ENCODE measurements at places on chromosomes 4 and X. TPM values are rescaled to one million over a fixed set of nuclear protein-coding genes. Genes with fewer than 3 reads are reported as not detected.

The STS gene
- total RNA-seq, result 3.6 TPM

The MAGEB17 gene
- total RNA-seq, result 0.74 TPM

The NDNF gene
- 0.17 TPM for total RNA-seq

The SERTM2 gene
- 0.22 TPM for total RNA-seq

The PI4K2B gene
- 10.3 TPM for total RNA-seq

The ZFP42 gene
- 191 TPM for total RNA-seq

The IQCM gene
- total RNA-seq, result 0.15 TPM

The HPF1 gene
- 32.1 TPM for total RNA-seq

GRCh38 chrX:109533631-109534030 is 3.0 kb upstream of the NXT2 start:
- H3K27ac ChIP-seq, result no peak overlapping the region
- peaks cover 3% of the 10 kb centered on the region for H3K27me3 ChIP-seq
- no peaks in the 10 kb centered on the region for H3K4me1 ChIP-seq
- no peak for DNase-seq
- no peak overlapping the region for H3K4me3 ChIP-seq

- H3K4me1 ChIP-seq, result no peaks in the 10 kb centered on the region
- no peaks in the 10 kb centered on the region for H3K36me3 ChIP-seq
- no peak overlapping the region for H3K4me3 ChIP-seq
- no peak overlapping the region for H3K27ac ChIP-seq
- no peak for DNase-seq
Measured at GRCh38 chr4:77734928-77735327, 84.2 kb downstream of the CNOT6L start.

GRCh38 chrX:14504960-14505538 is 24.3 kb upstream of the GLRA2 start:
- no peak for DNase-seq
- H3K27ac ChIP-seq, result no peak overlapping the region
- H3K27me3 ChIP-seq, result no peaks in the 10 kb centered on the region
- no peak overlapping the region for H3K4me3 ChIP-seq
- H3K4me1 ChIP-seq, result no peaks in the 10 kb centered on the region
- no peaks in the 10 kb centered on the region for H3K36me3 ChIP-seq

GRCh38 chr4:41218703-41219102 is 4.4 kb upstream of the APBB2 start:
- DNase-seq, result no peak
- no peak overlapping the region for H3K4me3 ChIP-seq
- H3K27ac ChIP-seq, result no peak overlapping the region
- no peaks in the 10 kb centered on the region for H3K27me3 ChIP-seq

- H3K4me3 ChIP-seq, result no peak overlapping the region
- no peaks in the 10 kb centered on the region for H3K27me3 ChIP-seq
- H3K36me3 ChIP-seq, result peaks cover 17% of the 10 kb centered on the region
- DNase-seq, result no peak
Measured at GRCh38 chrX:10031746-10032145, 64.6 kb downstream of the CLDN34 start.

GRCh38 chr4:187547316-187547715 is 448.3 kb upstream of the ZFP42 start:
- DNase-seq, result no peak
- no peak overlapping the region for H3K4me3 ChIP-seq
- H3K27me3 ChIP-seq, result no peaks in the 10 kb centered on the region
- no peaks in the 10 kb centered on the region for H3K4me1 ChIP-seq
- H3K36me3 ChIP-seq, result no peaks in the 10 kb centered on the region

GRCh38 chr4:27714073-27714472 is 853.4 kb downstream of the STIM2 start:
- no peak overlapping the region for H3K27ac ChIP-seq
- H3K4me1 ChIP-seq, result no peaks in the 10 kb centered on the region
- no peak for DNase-seq
- no peaks in the 10 kb centered on the region for H3K36me3 ChIP-seq

DNA sequence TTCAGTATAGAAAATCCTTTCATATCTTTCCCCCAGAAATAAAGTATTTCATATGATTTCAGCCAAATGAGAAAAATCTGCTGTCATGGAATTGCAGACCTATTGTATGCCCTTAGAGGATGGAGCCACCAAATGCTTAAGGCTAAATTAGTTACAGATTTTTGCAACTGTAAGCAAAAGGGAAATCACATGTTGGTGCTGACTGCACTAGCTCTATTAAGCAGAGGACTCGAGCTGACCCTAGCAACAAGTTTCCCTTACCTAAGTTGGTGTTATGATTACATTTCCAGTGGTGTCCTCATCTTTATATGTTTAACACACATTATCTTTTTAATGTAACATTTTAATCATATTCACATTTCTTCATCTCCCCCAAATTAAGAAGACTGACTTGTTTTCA is 58.3 kb upstream of the DOCK11 start:
- H3K4me3 ChIP-seq, result no peak overlapping the region
- no peak for DNase-seq
- H3K36me3 ChIP-seq, result peaks cover 28% of the 10 kb centered on the region
- H3K27ac ChIP-seq, result no peak overlapping the region

DNA sequence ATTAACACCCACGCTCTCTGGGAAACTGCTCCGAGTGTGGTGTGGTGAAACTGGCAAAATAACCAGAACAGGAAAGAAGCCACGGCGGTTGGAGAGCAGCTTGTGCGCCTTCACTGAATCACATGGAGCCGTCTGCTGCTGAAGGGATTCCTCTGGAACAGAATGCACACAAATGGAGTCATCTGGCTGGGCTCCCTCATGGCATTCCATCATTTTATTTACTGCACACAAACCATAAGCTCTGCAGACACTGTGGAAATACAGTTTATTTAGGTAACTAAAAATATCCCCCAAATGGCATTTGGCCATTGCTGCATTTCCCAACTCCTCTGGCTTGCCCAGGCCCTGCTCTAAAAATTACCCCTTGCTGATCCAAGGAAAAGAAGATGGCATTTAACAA is 187.0 kb upstream of the S100G start:
- H3K36me3 ChIP-seq, result peaks cover 17% of the 10 kb centered on the region
- peaks cover 9% of the 10 kb centered on the region for H3K4me1 ChIP-seq
- no peaks in the 10 kb centered on the region for H3K27me3 ChIP-seq
- H3K4me3 ChIP-seq, result no peak overlapping the region
- no peak for DNase-seq
- H3K27ac ChIP-seq, result no peak overlapping the region

DNA sequence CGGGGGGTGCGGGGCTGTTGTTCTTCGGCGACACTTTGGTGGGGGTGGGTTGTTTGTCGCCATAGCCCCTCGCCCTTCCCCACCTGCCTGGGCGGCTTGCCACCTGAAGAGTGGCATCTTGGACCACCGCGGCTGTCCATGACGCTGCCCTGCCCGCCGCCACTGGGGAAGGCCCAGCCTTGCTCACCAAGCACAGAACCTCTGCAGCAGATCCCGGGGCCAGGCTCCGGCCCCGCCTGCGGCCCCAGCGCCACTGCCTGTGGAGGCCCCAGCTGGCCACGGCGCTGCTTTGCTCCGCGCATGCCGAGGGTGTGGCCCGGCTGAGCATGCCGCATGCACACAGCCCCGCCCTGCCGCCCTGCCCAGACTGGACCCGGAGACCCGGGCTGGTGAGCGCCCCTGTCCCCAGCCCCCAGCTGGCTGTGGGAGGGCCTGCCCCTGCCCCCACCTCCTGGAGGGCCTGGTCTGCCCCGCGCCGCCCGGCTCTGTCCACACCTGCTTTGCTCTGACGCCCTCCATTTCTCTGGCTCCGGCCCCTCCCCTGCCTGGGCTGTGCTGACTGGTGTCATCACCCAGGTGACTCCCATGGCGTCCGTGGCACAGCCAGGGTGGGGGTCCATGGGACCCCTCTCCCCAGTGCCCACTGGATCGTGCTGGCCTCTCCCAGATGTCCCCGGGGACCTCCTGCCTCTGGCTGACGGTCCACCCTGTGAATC is 5.3 kb downstream of the NAT8L start:
- H3K4me1 ChIP-seq, result no peaks in the 10 kb centered on the region
- H3K4me3 ChIP-seq, result no peak overlapping the region
- H3K27ac ChIP-seq, result no peak overlapping the region
- peaks cover 8% of the 10 kb centered on the region for H3K27me3 ChIP-seq
- H3K36me3 ChIP-seq, result no peaks in the 10 kb centered on the region
- no peak for DNase-seq

- no peaks in the 10 kb centered on the region for H3K4me1 ChIP-seq
- H3K4me3 ChIP-seq, result no peak overlapping the region
- H3K27ac ChIP-seq, result no peak overlapping the region
- no peak for DNase-seq
Measured at GRCh38 chr4:98383431-98384106, 122.4 kb downstream of the RAP1GDS1 start.

DNA sequence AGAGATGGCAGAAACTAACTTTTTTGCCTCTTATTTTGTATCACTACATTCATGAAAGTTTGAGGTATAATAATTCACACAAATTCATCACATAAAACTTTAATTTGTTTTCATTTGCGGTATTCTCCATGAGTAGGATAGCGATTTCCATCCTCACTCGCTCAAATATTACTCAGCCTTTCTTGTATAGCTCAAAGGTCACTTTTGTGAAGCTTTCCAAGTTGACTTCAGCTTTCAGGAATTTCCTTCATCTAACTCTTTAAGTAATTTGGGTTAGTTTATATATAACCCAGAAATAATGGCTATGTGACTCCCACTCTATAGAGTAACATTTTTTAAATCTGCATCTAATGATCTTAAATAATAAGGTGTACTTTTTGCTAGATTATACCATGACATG is 314.4 kb downstream of the IL1RAPL1 start:
- H3K27me3 ChIP-seq, result no peaks in the 10 kb centered on the region
- no peak overlapping the region for H3K4me3 ChIP-seq
- no peak overlapping the region for H3K27ac ChIP-seq
- DNase-seq, result no peak

GRCh38 chr4:53306729-53307128 is 59.1 kb downstream of the SCFD2 start:
- H3K36me3 ChIP-seq, result peaks cover 6% of the 10 kb centered on the region
- H3K4me1 ChIP-seq, result no peaks in the 10 kb centered on the region
- H3K4me3 ChIP-seq, result no peak overlapping the region

GRCh38 chr4:187118602-187119120 is 395.0 kb upstream of the FAT1 start:
- no peaks in the 10 kb centered on the region for H3K36me3 ChIP-seq
- DNase-seq, result no peak
- no peaks in the 10 kb centered on the region for H3K27me3 ChIP-seq
- H3K4me1 ChIP-seq, result no peaks in the 10 kb centered on the region
- H3K27ac ChIP-seq, result no peak overlapping the region

DNA sequence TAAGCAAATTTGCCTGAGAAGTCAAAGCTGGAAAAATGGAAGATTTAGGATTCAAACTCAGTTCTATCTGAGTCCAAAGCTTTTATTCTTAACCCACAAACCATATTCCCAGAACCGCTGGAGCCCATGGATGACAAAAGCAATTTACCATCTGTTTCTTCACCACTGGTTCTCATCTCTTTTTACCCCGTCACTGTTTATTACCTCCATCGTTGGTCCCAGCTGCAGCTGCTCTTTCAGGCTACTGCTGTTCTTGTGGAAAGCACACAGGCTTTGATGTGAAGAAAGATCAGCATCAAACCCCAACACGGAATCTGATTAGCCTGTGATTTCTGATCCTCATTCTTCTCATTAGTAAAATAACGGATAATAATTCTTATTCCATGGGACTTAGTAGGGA is 9.5 kb downstream of the FBXO8 start:
- no peaks in the 10 kb centered on the region for H3K27me3 ChIP-seq
- no peak overlapping the region for H3K27ac ChIP-seq
- H3K36me3 ChIP-seq, result no peaks in the 10 kb centered on the region
- DNase-seq, result no peak

- no peak for DNase-seq
- no peaks in the 10 kb centered on the region for H3K27me3 ChIP-seq
- no peak overlapping the region for H3K27ac ChIP-seq
- H3K36me3 ChIP-seq, result no peaks in the 10 kb centered on the region
- no peak overlapping the region for H3K4me3 ChIP-seq
- no peaks in the 10 kb centered on the region for H3K4me1 ChIP-seq
Measured at GRCh38 chr4:165826166-165826565, 46.9 kb upstream of the TLL1 start.

GRCh38 chrX:34279866-34280560 is 147.9 kb upstream of the FAM47A start:
- H3K27me3 ChIP-seq, result no peaks in the 10 kb centered on the region
- H3K4me1 ChIP-seq, result no peaks in the 10 kb centered on the region
- H3K27ac ChIP-seq, result no peak overlapping the region
- H3K36me3 ChIP-seq, result no peaks in the 10 kb centered on the region
- DNase-seq, result no peak
- H3K4me3 ChIP-seq, result no peak overlapping the region

DNA sequence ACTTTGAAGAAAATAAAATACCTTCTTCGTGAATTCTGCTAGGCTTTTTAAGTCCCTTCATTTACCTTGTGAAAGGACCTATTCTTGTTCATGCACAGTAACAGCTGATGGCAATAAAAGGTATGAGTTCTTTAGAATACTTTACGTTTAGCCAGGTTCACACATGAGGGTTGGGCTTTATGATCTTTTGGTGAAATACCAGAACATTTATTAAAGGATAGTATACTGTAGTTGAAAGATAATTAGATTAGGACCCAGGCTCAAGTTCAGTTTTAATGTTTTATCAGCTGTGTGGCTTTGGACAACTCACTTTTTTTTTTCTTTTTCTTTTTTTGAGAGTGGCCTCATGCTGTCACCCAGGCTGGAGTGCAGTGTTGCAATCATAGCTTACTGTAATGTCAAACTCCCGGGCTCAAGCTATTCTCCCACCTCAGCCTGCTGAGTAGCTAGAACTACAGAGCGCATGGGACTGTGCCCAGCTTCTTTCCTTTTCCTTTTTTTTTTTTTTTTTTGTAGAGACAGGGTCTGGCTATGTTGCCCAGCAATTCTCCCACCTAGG is 28.2 kb upstream of the NEIL3 start:
- no peak overlapping the region for H3K4me3 ChIP-seq
- no peak for DNase-seq
- no peak overlapping the region for H3K27ac ChIP-seq
- no peaks in the 10 kb centered on the region for H3K27me3 ChIP-seq
- H3K36me3 ChIP-seq, result no peaks in the 10 kb centered on the region
